ENCODE measurements at places on chromosomes 12 and 14. TPM values are rescaled to one million over a fixed set of nuclear protein-coding genes. Genes with fewer than 3 reads are reported as not detected.

Gene BCL2L14
- 0.21 TPM for total RNA-seq

Gene STYK1
- total RNA-seq = 0.10 TPM

Gene EIF2B2
- 17.3 TPM for total RNA-seq

Gene SRGAP1
- 2.1 TPM for total RNA-seq

Gene BBOF1
- 4.1 TPM for total RNA-seq

Gene KRT82
- total RNA-seq = not detected

Gene OTOGL
- total RNA-seq = not detected

Gene RDH12
- total RNA-seq = not detected

Gene CACNA1C
- total RNA-seq = 0.10 TPM

Gene CMA1
- total RNA-seq = not detected

Gene KRT8
- 0.31 TPM for total RNA-seq

Gene C12orf56
- total RNA-seq = 0.73 TPM

Gene TSHR
- 0.21 TPM for total RNA-seq

Measured in mononuclear cell (primary cell).